ENCODE measurements at places on chromosomes 7 and 10. TPM values are rescaled to one million over a fixed set of nuclear protein-coding genes. Genes with fewer than 3 reads are reported as not detected.

GRCh38 chr10:116470768-116471415, 43.2 kb downstream of the PNLIPRP3 start:
- no peak for DNase-seq

GRCh38 chr10:5545426-5545777, 20.6 kb downstream of the CALML3 start:
- no peak for DNase-seq

DNA sequence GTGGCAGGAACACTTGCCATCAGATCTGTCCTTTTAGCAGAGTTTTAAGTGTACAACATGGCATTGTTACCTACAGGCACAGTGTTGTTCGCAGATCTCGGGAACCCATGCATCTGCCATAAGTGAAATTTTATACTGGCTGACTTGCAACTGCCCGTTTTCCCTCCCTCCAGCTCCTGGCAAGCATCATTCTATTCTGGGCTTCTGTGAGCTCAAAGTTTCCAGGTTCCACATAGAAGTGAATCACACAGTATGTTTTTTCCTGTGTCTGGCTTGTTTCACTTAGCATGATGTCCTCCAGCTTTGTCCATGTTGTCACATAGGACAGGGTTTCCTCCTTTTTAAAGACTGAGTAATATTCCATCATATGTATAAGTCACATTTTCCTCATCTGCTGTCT, 56.6 kb downstream of the C10orf143 start:
- no peak for DNase-seq

The PRR15 gene
- total RNA-seq = 36.0 TPM

DNA sequence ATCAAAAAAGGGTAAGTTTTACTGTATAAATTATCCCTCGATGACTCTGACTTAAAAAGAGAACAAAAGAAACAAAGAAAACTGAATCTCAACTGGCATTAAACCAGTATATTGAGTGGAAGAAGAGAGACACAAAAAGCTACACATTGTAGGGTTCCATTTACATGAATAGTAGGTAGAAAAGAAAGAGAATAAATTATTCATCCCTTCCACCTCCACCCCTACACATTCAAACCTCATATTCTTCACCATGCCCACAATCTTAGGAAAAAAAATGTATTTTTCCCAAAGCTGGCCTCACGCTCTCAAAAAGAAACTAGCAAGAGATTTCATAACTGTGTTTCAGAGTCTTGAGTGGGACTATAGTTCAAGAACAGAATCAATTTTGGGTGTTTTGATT, 346.8 kb upstream of the AOAH start:
- no peak for DNase-seq

DNA sequence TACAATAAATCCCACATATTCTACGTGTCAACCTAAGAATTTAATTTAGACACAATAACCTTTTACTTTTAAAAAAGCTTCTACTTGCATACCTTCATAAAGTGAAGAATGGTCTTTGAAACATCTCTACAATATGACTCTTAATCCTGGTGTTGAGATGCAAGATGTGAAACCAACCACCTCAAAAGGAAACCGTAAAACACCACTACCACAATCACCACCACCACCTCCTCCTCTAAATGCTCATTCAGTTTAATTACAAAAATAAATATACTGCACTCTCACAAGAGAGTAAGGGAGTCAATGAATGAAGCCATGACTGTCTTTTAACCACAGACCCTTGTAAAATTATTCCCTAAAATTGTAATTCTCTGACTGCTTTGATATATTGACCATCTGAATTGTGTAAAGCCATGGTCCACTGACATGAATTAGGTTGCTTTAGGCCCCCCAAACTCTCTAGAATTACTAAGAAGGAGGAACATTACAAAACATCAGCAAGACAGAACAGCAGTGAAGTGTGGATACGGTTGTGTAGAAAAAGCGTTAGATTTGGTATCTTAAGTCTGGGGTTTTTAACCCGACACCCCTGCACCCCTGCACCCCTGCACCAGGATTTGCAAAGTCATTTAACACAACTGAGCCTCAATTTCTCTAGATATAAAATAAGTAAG, 171.4 kb downstream of the SFMBT2 start:
- no peak for DNase-seq

DNA sequence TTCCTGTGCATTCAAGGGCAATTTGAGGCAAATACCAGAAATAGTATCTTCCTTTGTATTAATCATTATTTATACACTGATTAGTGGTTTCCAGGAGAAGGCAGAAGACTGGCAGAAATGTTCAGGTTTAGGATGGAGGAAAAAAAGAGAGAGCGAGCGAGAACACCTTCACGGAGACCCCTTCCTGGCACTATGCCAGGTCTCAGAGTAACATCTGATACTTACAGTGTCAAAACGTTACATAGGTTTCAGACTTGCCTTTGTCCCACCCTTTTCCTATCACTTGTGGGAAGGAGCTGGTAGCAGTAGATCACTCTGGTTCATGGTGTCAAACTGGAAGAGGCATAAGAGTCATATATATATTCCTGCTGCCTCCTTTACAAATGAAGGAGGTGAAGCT, 652 bp downstream of the OR2A12 start:
- DNase-seq = no peak

DNA sequence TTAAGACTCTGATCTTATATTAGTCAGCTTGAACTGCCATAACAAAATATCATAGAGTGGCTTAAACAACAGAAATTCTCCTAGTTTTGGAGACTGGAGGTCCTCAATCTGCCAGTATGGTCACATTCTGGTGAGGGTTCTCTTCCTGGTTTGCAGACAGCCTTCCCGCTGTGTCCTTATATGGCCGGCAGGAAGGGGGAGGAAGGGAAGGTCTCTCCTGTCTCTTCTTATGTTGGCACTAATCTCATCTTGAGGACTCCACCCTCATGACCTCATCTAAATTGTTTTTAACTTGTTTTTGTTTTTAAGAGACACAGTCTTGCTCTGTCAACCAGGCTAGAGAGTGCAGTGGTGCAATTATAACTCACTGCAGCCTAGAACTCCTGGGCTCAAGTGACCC, 53.1 kb downstream of the VPS41 start:
- no peak for DNase-seq

DNA sequence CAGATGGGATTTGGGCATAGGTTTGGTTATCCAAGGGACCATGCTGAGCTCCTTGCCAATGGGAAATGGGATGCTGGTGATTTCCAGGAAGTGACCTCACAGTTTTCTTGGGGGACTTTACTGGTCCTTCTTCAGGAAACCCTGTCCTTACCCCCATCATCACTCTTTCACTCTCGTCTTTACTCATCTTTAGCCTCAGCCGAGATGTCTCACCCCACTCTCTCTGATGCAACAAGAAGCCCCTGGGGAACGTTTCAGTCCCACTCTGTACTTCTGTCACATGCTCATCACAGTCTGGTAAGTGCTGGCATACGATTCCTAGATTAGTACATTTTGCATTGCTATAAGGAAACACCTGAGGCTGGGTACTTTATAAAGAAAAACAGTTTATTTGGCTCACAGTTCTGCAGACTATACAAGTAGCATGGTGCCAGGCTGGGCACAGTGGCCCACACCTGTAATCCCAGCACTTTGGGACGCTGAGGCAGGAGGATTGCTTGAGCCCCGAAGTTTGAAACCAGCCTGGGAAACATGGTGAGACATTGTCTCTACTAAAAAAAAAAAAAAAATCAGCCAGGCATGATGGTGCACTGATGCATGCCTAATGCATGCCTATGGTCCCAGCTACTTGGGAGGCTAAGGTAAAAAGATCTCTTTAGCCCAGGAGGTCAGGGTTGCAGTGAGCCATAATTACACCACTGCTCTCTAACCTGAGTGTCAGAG, 63.5 kb upstream of the VKORC1L1 start:
- no peak for DNase-seq

GRCh38 chr10:14982744-14983143, 23.6 kb downstream of the MEIG1 start:
- no peak for DNase-seq

The PYROXD2 gene
- 14.9 TPM for total RNA-seq

The ANKRD2 gene
- not detected for total RNA-seq

The ZNF316 gene
- total RNA-seq = 46.8 TPM

All from type B pancreatic cell (in vitro differentiated cells).